Body of pancreas (tissue), 4 donors: ENCODE measurements at places on chromosomes 2 and 18.

- peak; percentile 5 for DNase-seq
- peaks cover 27% of the 10 kb centered on the region for H3K4me1 ChIP-seq
- no peak overlapping the region for H3K27ac ChIP-seq
- no peak overlapping the region for H3K4me3 ChIP-seq
These were observed 725.5 kb upstream of the ZEB2 start for GRCh38 chr2:145245268-145245870.

GRCh38 chr2:20597860-20598183 lies 53.1 kb downstream of the HS1BP3 start:
- no peaks in the 10 kb centered on the region for H3K27me3 ChIP-seq
- H3K4me1 ChIP-seq = peaks cover 34% of the 10 kb centered on the region
- no peaks in the 10 kb centered on the region for H3K36me3 ChIP-seq
- H3K27ac ChIP-seq = peak overlapping the region; percentile 58
- no peak overlapping the region for H3K4me3 ChIP-seq
- DNase-seq = peak; percentile 4

DNA sequence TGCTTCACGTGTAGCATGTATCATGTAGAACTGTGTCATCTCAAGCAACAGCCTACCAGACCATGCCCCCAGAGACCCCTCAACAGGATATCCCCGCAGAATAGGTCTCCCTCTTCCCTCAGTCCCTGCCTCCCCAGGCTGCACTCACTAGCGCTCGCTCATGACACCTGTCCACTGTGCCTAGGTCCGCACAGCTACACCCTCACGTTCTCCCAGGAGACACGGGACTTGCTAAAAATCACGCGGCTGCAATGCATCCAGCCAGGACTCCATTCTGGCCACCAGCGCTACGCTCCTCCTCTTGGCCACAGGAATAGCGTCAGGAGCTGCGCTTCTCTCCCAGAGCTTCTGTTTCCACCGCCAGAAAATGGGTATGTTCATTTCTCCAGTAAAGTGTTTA lies 2.5 kb downstream of the PXDN start:
- no peak for DNase-seq
- H3K27me3 ChIP-seq = peaks cover 10% of the 10 kb centered on the region
- H3K4me1 ChIP-seq = peaks cover 20% of the 10 kb centered on the region
- no peak overlapping the region for H3K27ac ChIP-seq
- no peaks in the 10 kb centered on the region for H3K36me3 ChIP-seq
- H3K4me3 ChIP-seq = no peak overlapping the region

- no peak for DNase-seq
- H3K4me1 ChIP-seq = no peaks in the 10 kb centered on the region
- H3K36me3 ChIP-seq = no peaks in the 10 kb centered on the region
- no peaks in the 10 kb centered on the region for H3K27me3 ChIP-seq
- no peak overlapping the region for H3K27ac ChIP-seq
- no peak overlapping the region for H3K4me3 ChIP-seq
These were observed 99.6 kb downstream of the BCL11A start for GRCh38 chr2:60453872-60454271.

DNA sequence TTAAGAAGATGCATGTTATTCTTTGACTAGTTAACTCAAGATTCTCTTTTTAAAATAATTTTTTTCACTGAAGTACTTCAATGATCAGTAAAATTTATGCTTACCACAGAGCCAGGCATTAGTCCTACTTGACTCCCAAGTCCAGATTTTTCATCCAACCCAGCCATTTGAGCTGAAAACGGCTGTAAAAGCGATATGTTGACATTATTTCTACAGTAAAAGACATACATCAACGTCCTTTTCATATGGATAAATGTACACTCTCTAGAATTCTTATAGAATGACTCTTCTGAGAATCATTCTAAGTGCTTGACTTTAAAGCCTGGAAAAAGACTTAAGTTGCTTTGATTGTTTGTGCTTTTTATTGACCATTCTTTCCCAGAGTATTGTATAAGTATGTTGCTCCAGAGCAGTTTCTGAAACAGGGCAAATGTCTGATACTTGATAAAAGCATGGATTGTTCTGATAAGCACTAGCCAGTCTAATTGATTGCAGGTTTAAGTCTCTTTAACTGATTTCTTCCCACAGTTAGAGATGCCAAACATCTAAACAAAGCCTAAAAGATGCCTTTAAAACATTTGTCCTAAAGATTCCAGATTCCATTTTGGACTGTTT lies 90.9 kb downstream of the COL5A2 start:
- H3K27ac ChIP-seq = no peak overlapping the region
- no peak overlapping the region for H3K4me3 ChIP-seq
- no peaks in the 10 kb centered on the region for H3K27me3 ChIP-seq
- no peaks in the 10 kb centered on the region for H3K36me3 ChIP-seq
- DNase-seq = no peak

DNA sequence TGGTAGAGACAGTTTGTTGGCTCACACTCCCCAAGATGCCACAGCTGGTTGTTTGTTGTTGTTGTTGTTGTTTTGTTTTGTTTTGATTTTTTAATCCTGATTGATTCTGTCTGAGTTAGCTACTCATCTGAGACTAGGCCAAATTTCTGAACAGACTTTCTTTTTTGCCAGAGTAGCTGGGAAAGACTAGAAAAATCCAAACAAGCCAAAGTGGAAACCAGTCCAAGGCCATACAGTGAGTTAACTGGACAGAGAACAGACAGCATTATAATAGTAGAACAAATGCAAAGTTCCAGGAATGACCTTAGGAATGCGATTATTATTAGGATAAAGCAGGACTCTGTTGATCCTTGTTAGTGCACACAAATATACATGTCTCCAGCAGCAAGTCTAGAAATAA lies 43.8 kb upstream of the CYP26B1 start:
- no peaks in the 10 kb centered on the region for H3K4me1 ChIP-seq
- no peaks in the 10 kb centered on the region for H3K27me3 ChIP-seq
- H3K36me3 ChIP-seq = no peaks in the 10 kb centered on the region
- no peak overlapping the region for H3K27ac ChIP-seq
- no peak for DNase-seq
- no peak overlapping the region for H3K4me3 ChIP-seq

- H3K27me3 ChIP-seq = no peaks in the 10 kb centered on the region
- no peaks in the 10 kb centered on the region for H3K36me3 ChIP-seq
- no peaks in the 10 kb centered on the region for H3K4me1 ChIP-seq
- H3K27ac ChIP-seq = no peak overlapping the region
- no peak overlapping the region for H3K4me3 ChIP-seq
- DNase-seq = no peak
These were observed 539.0 kb upstream of the TNP1 start for GRCh38 chr2:217398860-217399259.

- DNase-seq = no peak
- H3K4me3 ChIP-seq = no peak overlapping the region
- no peaks in the 10 kb centered on the region for H3K36me3 ChIP-seq
These were observed 259.2 kb downstream of the OSR1 start for GRCh38 chr2:19099181-19099580.

GRCh38 chr2:139177041-139177440 lies 396.9 kb upstream of the NXPH2 start:
- no peak for DNase-seq
- no peak overlapping the region for H3K27ac ChIP-seq
- no peaks in the 10 kb centered on the region for H3K4me1 ChIP-seq
- H3K36me3 ChIP-seq = no peaks in the 10 kb centered on the region
- H3K27me3 ChIP-seq = no peaks in the 10 kb centered on the region

DNA sequence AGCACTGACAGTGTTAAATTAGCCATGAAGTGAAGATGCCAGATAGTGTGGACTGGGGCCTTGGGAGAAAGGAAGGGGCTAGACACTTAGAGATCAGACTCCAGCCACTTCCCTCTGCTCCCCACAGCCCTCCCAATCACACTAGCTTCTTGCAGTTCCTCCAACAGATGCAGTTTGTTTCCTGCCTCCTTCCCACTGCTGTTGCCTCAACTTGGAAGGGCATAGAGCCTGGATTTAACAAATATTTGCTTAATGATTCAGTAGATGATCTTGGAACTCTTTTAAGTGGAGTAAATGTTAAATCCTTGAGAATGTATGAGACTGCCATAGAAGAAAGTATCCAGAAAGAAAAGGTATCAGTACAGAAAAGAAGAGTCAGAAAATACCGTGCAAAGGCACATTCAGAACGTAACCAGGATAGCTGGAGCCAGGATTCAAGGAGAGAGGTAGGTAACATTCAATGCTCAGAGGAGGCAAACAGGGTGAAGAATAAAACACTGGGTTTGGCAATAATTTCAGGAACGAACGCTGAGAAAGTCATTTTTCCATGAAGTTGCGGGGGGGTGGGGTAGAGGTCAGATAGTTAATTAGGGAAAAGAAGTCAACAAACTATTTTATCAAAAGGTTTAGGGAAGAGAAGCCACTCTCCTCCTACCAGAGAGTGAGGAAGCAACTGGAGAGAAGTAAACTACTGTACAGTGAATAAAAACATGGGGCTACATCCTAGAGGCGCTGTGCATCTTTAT lies 1.3 kb upstream of the BZW1 start:
- peak; percentile 57 for DNase-seq
- H3K36me3 ChIP-seq = no peaks in the 10 kb centered on the region
- H3K4me3 ChIP-seq = no peak overlapping the region
- H3K27ac ChIP-seq = peak overlapping the region; percentile 99

- H3K27ac ChIP-seq = no peak overlapping the region
- H3K4me1 ChIP-seq = no peaks in the 10 kb centered on the region
- no peak overlapping the region for H3K4me3 ChIP-seq
- no peaks in the 10 kb centered on the region for H3K36me3 ChIP-seq
- DNase-seq = no peak
These were observed 173.0 kb upstream of the ALKAL2 start for GRCh38 chr2:460861-461260.

- H3K4me3 ChIP-seq = no peak overlapping the region
- no peaks in the 10 kb centered on the region for H3K36me3 ChIP-seq
- H3K27me3 ChIP-seq = no peaks in the 10 kb centered on the region
- H3K4me1 ChIP-seq = no peaks in the 10 kb centered on the region
- no peak for DNase-seq
These were observed 81.6 kb upstream of the NFU1 start for GRCh38 chr2:69518841-69519240.

DNA sequence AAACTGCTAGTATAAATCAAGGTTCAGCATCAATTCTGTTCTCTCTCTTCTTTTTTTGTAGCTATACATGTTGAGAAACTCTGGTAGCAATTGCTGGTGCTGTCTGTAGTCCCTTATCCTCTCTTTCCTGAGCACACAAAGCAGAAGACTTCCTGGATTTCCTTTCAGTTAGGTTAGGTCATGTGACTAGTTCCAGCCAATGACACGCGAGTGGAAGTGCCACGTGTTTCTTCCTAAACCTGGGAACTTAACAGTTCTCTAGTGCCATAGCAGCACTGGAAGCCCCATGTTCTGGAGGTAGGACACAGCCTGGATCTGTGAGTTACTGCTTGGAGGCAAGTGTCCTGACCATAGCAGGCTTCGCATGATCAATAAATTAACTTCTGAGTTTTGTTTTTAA lies 125.9 kb downstream of the PLA2R1 start:
- peak; percentile 8 for DNase-seq
- no peak overlapping the region for H3K4me3 ChIP-seq
- H3K27ac ChIP-seq = no peak overlapping the region
- H3K36me3 ChIP-seq = no peaks in the 10 kb centered on the region

DNA sequence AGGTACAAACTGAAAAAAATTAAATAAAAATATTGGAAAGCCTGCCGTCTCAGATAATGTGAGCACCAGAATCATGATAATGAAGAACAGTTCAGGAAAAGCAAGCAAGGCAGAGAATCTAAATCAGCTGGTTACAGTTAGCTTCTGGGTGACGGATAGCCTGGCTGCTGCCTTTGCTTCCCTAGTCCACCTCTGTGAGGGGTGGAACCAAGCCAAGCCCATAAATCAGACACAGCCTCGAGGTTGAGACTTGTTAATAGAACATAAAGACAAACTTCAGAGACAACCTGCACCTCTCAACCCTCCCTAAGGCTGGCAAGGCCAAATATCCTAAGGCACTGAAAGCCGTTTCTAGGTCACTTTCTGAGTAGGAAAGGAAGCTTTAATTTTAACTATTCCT lies 334.7 kb upstream of the SLC39A10 start:
- no peak overlapping the region for H3K4me3 ChIP-seq
- H3K4me1 ChIP-seq = no peaks in the 10 kb centered on the region
- H3K27ac ChIP-seq = no peak overlapping the region
- DNase-seq = no peak
- H3K27me3 ChIP-seq = no peaks in the 10 kb centered on the region
- H3K36me3 ChIP-seq = no peaks in the 10 kb centered on the region
